ENCODE measurements at places on chromosomes 12 and 14. TPM values are rescaled to one million over a fixed set of nuclear protein-coding genes. Genes with fewer than 3 reads are reported as not detected.
A peak's percentile ranks its signal among the peaks of the same experiment; 100 is the strongest.

DAO gene
- not detected for total RNA-seq

HPD gene
- total RNA-seq, result not detected

ACSM4 gene
- total RNA-seq, result not detected

SLC25A47 gene
- not detected for total RNA-seq

OR6C2 gene
- total RNA-seq, result not detected

RPS6KL1 gene
- 17.9 TPM for total RNA-seq

KLHL33 gene
- 0.17 TPM for total RNA-seq

HOXC13 gene
- 9.0 TPM for total RNA-seq

DNA sequence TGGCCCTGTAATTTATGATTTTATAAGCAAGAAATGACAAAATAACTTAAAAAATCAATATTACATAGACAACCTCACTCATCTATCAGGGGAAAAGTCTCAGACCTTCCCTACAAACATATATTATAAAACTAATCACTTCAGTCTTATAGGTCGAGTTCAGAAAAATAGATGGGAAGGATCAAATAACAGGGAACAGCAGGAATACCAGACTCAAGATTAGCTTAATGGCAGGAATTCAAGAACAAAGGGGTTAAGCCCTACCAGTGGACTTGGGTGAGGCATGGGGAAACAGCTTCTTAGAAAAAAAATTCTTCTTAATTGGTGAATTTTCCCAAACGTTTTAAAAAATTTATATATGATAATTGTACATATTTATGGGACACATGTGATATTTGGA is 51.6 kb upstream of the CRY1 start:
- peak; percentile 27 for DNase-seq

DNA sequence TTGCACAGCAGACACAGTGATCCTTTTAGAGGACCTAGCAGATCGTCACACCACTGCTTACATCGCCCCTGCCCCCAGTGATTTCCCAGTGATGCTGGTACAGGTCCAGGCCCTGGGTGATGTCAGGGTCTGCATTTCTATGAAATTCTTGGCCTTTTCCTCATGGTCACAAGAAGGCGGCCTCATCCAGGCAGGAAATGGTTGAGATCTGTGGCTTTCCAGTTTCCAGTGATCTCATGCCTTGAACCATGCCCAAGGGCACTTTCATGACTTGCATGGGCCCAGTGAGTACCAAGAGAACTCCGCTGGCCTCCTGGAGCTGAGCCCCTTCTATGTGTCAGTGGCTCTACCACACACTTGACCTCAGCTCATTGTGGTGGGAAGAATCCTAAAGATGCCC is 41.9 kb upstream of the BDKRB2 start:
- no peak for DNase-seq

DNA sequence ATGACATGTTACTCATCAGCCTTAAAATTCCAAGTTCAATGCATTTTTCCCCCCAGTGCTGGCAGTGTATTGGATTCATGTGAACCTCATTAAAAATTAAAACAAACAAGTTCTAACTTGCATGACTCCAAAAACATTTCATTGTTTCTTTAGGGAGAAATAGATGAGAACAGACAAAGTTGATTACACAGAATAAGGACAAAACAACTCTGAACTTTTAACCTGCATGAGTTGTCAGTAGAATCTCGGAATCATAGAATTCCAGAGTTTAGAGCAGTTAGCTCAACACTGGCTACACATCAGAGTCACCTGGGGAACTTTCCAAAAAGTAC is 127.5 kb downstream of the TMX1 start:
- DNase-seq, result no peak

DNA sequence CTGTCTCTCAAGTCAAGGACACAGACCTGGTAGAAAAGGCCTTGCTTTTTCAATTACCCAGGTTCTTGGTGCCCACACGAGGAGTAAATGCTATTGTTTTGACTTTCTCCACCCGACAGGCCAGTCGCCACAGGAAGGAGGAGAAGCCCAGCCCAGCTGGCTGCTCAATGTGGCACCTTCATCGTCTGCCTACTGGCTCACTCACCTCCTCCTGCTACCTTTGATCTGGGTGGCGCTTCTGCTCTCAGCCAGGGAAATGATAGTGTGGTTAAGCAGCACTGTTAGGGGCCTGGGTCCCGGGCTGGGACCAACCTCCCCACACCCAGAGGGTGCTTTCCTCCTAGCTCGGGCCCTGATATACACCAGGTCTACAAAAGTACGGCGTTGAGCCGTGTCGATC is 75.0 kb upstream of the FZD10 start:
- no peak for DNase-seq

- DNase-seq, result peak; percentile 33
Measured at GRCh38 chr12:14418451-14418890, 53.0 kb downstream of the ATF7IP start.

GRCh38 chr12:4118601-4119156 is 154.9 kb upstream of the CCND2 start:
- DNase-seq, result no peak

DNA sequence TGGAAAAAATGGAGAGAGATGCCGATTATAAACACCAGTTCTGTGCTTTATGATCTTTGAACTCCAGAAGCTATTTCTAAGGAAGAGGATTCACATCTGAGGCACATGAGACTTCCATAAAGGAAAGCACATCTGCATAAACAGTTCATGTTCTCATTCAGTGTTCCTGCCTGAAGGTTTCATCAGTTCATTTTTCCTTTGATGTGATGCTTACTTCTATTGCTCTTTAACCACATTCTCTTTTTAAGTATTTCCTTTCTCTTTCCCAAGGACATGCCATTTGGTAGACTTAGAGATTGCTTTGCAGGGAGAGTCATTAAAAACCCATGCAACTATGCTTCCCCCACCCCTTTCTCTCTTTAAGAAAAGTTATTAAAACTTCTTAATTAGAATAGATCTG is 387.0 kb upstream of the FLRT2 start:
- DNase-seq, result no peak

DNA sequence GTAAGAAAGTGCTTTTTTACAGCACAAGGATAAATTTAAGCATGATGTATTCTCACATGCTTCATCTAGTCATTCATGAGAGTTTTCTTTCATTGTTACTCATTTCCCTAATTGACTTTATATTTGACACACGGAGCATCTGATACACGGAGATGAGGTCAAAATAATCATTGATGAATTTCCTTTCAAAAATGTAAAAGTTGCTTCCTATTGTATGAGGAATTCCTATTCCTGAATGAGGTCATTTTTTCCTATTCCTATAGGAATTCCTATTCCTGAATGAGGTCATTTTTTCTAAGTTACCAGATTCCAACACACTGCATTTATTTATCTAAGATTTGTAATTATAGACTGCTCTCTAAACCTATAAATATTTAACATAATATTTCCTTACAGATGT is 316.7 kb upstream of the KITLG start:
- peak; percentile 15 for DNase-seq

DNA sequence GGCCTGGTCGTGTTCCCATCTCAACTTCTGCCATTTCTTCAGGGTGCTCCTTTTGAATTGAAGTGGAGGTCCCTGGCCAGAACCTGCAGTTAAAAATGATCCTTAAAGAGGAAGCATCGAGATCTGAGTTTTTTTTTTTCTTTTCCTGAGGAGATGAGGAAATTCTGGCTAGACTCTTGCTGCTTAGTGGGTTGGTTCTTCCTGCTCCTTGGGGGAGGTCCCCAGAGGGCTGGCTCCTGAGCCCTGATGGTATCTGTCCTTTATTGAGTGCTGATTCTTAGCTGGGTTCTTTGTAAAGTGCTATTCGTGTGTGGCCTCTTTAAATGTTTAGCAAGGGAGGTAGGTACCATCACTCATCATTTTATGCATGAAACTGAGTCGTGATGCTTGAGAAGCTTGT is 11.7 kb downstream of the PELI2 start:
- no peak for DNase-seq

- peak; percentile 65 for DNase-seq
Measured at GRCh38 chr12:2233034-2233433, 180.2 kb downstream of the CACNA1C start.

- DNase-seq, result no peak
Measured at GRCh38 chr12:19036673-19037357, 92.7 kb upstream of the PLEKHA5 start.

DNA sequence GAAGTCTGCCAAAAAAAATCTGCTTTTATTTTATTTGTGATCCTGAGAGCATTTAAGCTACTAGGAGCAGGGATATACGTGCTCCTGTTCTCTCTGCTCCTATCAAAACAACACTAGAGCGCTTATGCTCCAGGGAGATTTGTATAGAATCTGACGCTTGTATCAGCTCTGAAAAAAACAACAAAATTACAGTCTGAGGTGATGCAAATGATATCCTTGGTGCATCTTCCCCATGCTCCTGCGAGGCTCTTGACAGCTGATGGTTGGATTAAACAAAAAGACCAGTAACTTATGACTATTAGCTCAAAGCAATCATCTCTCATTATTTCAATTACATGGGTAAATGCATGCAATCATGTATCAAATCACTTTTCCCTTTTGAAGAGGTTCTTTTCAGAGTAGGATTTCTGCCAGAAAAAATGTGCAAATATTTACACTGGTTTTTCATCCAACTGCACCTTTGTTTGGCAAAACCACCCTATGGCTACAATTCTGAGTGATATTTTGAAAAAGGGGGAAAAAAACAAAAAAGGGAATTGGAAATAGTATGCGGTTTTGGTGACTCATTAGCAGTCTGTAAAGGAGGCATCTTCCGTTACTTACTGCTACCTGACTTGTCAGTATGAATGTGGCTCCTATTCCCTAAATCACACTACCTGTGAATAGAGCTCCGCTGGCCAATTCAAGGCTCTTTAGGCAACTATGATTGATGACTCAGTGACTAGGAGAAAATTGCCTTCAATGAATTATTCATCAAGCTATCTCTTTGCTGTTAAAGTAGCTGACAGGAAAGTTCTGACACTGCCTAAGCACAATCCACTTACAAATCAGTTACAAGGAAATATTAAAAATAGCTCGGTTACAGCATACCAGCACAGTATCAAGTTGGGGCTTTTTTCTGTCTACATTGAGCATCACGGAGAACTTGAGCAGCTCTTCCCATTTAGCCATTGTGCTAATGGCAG is 450.0 kb downstream of the FOXG1 start:
- DNase-seq, result peak; percentile 85

DNA sequence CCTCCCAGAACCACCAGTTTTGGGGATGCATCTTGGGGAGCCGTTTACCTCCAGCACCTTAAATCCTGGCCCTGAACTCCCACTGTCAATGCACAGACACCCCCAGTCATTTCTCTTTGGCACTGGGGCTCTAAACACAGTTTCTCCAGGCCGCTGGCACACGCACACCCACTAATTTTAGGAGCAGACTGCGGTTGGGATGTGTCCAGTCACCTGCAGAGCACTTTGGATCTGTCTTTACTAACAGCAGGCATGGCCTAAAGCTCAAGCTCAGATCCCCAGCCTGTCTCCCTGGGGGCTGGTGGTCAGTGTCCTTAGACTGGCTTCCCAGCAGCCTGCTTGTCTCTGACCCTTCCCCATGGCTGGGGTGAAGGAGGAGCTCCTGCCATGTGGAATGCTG is 49.9 kb downstream of the SYNE3 start:
- DNase-seq, result no peak

GRCh38 chr12:124730455-124730932 is 133.2 kb downstream of the SCARB1 start:
- peak; percentile 68 for DNase-seq

DNA sequence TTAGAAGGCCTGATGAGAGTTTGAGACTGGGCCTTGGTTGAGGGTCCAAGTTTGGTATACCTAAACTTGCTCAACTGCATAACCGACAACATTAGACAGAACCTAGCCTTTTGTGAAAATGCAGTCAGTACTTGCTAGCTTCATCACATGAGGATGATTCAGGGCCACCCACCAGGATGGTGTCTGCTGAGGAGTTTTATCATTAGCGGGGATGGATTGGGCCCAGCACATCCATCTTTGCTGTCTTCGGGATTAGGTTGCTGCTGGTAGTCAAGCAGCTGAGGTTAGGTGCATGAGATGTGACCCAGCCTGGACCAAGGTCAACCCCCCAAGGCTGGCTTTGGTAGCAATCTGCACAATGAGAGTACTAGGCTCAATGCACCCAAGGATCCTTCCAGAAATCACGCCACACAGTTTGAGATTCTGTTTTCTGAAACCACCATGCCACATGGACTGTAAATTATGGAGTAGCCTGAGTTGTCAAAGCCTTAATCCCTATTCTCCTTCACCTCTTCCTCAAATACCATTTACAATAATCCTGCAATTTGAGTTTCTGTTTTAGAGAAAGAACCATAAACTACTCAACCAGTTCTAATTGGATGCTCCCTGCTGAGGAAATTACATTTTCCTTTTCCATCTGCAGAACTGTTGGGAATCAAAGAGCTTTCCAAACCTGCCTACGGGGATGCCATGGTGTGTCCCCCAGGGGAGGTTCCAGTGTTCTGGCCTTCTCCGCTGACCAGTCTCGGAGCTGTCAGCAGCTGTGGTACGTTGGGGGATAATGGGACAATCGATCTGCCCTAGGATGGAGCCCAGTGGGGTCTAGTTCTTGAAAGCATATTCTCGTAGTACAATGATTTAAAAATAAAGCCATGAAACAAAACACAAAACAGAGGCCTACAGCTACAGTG is 61.7 kb downstream of the DGLUCY start:
- no peak for DNase-seq

DNA sequence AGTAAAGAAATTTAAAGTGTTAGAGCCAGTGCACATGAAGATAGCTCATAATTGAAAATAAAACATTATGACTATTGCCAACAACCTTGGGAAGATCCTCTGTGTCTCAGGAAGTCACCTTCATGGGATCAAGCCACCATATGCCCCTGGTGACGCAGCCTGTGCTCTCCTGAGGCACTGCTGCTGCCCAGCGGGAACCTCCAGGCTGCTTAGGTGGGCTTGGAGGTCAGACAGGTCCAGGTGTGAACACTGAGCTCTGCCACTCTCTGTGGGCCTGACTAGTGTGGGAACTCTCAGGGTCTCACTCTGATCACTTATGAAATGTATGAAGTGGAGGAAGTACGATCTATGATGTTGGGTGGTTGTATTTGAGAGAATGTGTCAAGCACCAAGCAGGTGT is 16.7 kb downstream of the SLC35E3 start:
- DNase-seq, result no peak

GRCh38 chr12:114760151-114760877 is 76.3 kb upstream of the TBX3 start:
- peak; percentile 95 for DNase-seq

GRCh38 chr12:588646-589045 is 74.6 kb downstream of the NINJ2 start:
- DNase-seq, result no peak

DNA sequence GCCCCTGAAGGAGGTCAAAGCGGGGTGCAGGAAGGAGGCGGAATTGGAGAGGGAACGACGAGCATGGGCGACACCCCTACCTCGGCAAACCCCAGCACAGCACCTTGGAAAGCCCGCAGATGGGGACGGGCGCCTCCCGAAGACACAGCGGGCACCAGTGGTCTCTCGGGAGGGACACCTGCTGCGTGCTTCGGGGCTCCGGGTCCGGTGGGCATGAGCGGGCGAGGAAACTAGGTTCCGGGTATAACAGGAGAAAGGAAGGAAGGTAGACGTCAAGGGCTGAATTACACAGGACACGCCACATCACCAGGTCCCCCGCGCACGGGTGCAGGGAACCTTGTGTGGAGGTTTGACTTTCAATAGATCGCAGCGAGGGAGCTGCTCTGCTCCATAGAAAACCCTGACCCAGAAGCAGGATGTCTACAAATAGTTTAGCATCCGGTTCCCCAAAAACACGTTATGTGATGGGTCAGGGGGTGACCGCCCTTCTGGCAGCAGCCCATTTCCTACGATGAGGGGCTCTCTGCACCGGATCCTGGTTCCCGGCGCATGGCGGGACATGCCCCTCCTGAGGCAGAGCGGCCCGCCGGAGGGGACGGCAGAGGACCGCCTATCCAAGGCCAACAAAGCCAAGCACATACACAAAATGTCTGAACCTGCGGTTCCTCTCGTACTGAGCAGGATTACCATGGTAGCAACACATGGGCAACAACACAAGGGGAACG is 196.9 kb downstream of the ALG10 start:
- DNase-seq, result no peak

- no peak for DNase-seq
Measured at GRCh38 chr12:101841069-101841468, 10.3 kb upstream of the GNPTAB start.
